ENCODE measurements at places on chromosomes 11 and 22.

GRCh38 chr11:133829566-133829965 lies 15.7 kb downstream of the SPATA19 start:
- no peak for DNase-seq

DNA sequence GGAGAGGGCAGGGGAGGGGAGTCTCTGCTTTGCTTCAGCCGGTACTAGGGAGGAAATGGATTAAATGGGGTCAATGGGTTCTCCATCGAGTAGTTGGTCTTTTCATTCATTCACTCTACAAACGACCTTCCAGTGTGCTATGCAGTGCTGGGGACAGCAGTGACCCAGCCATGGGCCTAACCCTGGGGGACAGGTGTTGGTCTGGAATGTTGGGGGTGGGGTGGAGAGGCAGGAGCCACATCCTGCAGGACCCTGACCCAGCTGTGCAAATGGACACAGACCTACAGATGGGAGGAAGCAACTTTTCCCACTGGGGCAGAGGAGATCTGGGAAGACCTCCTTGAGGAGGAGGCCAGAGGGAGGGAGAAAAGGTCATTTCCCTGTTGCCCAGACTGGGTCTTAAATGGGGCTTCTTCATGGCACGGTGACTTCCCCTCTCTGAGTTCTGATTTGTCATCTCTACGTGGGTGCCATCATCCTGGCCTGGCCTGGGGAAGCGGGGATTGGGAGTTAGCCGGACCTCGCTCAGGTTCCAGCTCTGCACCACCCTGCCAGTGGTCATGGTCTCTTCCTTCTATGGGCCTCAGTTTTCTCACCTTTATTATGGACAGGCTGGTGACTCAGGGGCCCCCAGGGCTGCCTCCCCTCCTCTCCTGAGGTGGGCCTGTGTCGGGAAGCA lies 2.0 kb downstream of the CYTH4 start:
- DNase-seq = no peak

DNA sequence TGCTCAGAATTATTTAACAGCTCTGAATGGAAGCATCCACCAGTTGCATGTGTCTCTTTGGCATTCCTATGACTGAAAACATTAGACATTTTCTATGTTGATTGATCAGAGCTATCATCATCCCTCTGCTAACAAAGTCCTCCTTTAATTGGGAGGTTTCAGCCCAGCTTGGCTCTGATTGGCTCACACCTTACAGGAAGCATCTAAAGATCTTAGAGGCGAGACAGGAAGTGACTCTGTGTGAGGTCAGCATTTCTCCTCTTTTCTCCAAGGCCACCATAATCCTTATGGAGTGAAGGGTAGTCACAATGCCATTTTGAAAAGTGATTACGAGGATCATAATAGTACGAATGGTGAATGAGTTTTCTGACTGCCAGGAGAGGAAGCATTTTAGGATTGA lies 260.8 kb downstream of the MIAT start:
- no peak for DNase-seq

GRCh38 chr11:67389477-67389876 lies 2.3 kb upstream of the RAD9A start:
- DNase-seq = no peak

GRCh38 chr11:35358391-35358790 lies 61.0 kb downstream of the SLC1A2 start:
- DNase-seq = no peak

GRCh38 chr11:35030716-35031213 lies 108.2 kb upstream of the CD44 start:
- peak; percentile 68 for DNase-seq

- no peak for DNase-seq
Measured at GRCh38 chr11:88173956-88174355, 1.3 kb downstream of the RAB38 start.

- no peak for DNase-seq
Measured at GRCh38 chr11:33553486-33553885, 147.1 kb downstream of the C11orf91 start.

DNA sequence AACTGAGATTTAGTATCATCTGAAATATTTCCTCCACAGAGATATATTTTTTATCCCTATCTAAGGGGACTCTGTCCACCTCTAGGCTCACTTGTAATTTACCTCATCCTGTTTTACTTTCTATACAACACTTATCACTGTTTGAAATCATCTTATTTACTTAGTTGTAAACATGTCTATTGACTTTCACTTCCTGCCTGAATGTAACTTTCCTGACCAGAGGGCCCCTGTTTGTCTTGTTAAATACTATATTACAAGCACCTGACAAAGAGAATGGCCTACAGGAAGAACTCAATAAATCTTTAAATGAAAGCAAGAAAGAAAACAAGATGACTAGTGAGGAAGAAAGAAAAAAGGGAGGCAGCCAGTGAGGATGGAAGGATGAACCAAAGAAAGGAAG lies 1727.5 kb downstream of the LRRC4C start:
- DNase-seq = no peak

DNA sequence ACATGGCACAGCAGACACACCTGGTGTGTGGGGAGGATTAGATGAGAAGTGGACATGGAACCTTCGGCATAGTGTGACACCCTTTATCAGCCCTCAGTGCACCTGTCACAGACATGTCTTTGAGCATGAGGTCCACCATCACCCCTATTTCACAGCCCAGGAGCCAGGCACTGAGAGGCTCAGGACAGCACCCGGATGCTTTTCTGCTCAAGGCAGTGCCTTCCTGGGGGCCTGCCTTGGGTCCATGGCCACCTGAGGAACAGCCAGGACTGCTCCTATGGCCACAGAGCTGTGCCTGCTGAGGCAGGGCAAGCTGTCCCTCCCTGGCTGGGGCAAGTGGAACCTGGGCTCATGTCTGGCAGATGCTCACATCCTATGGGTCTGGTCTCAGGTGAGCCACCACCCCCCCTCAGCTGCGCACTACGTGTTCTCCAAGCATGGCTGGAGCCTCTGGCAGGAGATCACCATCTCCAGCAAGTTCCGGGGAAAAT lies 75.8 kb downstream of the MORC2 start:
- no peak for DNase-seq

DNA sequence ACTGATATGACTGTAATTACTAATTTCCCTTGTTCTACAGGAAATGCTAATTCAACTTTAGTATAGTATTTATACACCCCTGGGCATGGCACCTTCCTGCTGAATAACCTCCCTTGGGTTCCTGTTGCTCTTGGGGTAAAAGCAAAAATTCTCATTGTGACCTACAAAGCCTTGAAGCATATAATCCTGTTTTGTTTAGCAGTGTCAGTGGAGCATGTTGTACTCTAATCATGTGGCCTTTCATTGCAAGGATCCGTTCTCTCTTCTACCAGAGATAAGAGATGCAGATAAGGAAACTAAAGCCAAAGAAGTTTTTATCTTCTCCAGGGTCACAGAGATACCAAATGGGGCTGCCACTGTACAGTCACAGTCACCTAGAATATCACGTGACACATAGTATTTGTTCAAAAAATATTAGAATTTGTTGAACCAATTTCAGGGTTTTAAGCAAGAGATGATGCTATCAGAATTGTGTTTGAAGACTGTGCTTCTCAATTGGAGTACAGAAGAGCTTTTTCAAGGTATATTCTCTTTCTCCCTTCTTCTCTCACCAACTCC lies 25.1 kb downstream of the CSRP3 start:
- DNase-seq = no peak

DNA sequence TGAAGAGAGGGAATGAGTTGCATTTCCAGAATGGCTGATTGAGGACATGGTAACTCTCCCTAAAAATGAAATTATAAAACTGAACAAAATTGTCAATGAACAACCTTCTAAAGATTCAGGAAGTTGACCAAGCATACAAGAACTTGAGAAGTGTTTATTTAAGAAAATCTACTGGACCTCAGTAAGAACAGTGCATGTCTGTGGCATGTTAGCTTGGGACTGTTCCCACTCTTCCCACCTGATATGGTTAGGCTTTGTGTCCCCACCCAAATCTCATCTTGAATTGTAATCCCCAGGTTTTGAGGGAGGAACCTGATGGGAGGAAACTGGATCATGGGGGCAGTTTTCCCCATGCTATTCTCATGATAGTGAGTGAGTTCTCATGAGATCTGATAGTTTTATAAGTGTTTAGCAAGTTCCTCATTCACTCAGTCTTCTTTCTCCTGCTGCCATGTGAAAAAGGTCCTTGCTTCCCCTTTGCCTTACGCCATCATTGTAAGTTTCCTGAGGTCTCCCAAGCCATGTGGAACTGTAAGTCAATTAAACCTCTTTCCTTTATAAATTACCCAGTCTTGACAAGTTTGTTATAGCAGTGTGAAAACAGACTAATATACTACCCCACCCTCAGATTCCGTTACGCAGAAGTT lies 15.4 kb downstream of the MS4A13 start:
- DNase-seq = no peak

DNA sequence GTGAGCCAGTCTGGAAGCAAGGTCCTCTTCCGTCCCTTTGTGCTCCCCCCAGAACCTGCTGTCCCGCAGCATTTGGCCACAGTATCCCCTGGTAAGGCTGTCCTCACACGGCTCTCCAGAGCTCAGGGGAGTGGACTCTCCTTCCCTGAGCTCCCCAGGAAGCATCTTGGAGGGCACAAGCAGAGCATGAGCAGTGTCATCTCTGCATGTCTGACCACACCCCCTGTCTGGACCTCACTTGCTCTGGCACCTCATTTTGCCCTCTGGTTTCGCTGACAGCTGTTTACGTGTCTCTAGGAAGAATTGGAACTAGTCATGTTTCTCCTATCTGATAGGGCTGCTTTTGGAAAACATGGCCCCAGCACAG lies 15.5 kb downstream of the DCPS start:
- no peak for DNase-seq

GRCh38 chr11:1348796-1349326 lies 39.4 kb upstream of the TOLLIP start:
- no peak for DNase-seq

- DNase-seq = no peak
Measured at GRCh38 chr22:39958009-39958711, 2.0 kb upstream of the TMA7B start.

- DNase-seq = no peak
Measured at GRCh38 chr11:15800111-15800800, 556.1 kb downstream of the SOX6 start.

DNA sequence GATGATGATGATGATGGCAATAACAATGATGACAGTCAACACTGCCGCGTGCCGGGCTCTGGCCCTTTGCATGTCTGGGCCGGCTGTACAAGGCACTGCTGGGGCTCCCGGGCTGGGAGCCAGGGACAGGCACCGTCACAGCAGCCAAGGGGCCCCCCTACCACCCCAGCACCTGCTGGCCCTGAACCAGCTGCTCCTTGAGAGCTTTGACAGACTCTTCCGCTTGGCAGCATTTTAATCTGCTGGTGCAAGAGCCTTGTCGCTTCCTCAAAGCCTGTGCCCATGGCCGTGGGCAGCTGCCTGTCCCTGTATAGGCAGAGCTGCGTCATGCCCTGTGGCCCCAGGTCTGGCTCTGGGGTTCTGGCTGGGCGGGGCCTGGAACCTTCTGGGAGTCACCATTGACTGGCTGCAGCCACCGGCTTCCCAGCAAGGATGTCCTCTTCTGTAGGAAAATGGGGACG lies 12.9 kb upstream of the MUC6 start:
- DNase-seq = no peak

GRCh38 chr11:102456381-102456780 lies 3.8 kb upstream of the TMEM123 start:
- DNase-seq = no peak

GRCh38 chr22:46758867-46759290 lies 3.6 kb upstream of the TBC1D22A start:
- DNase-seq = no peak

GRCh38 chr11:75344186-75344585 lies 7.3 kb downstream of the ARRB1 start:
- no peak for DNase-seq

GRCh38 chr11:113448316-113448677 lies 26.9 kb downstream of the DRD2 start:
- no peak for DNase-seq

All from NCI-H446 treated with DMSO at 0.1 percent for 48 hours (cell line).